ENCODE measurements at places on chromosomes 6 and 20. TPM values are rescaled to one million over a fixed set of nuclear protein-coding genes. Genes with fewer than 3 reads are reported as not detected.

GRCh38 chr6:63246581-63246980, 35.3 kb downstream of the FKBP1C start:
- H3K4me1 ChIP-seq: no peaks in the 10 kb centered on the region
- H3K27me3 ChIP-seq: no peaks in the 10 kb centered on the region
- no peak overlapping the region for H3K27ac ChIP-seq
- DNase-seq: no peak
- no peak overlapping the region for H3K4me3 ChIP-seq
- no peaks in the 10 kb centered on the region for H3K36me3 ChIP-seq

- no peak overlapping the region for H3K27ac ChIP-seq
- no peak for DNase-seq
- H3K36me3 ChIP-seq: no peaks in the 10 kb centered on the region
- H3K4me1 ChIP-seq: no peaks in the 10 kb centered on the region
Measured at GRCh38 chr6:70277470-70277869, 25.4 kb downstream of the COL9A1 start.

GRCh38 chr6:163349696-163350095, 64.8 kb upstream of the QKI start:
- no peaks in the 10 kb centered on the region for H3K36me3 ChIP-seq
- no peak for DNase-seq
- no peaks in the 10 kb centered on the region for H3K27me3 ChIP-seq
- H3K27ac ChIP-seq: no peak overlapping the region
- no peaks in the 10 kb centered on the region for H3K4me1 ChIP-seq

DNA sequence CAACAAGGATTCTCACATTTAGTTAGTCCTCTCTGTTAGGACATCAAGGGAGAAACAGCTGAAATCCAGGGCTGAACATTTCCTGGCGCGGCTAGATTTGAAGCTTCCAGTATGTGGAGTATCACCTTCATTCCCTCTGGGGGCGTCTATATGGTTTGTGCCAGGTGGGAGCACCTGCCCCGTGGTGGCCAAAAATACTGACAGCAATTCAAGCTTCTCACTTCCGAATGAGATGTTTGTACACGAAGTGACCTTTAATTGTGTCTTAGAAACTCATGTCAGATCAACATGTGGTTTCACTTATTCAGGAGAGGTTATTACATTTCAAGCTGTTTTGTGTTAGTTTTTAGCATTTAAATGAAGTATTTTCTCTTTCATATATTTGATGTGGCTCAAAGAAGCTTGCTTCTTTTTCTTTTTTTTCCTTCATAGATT, 67.3 kb upstream of the ZNF217 start:
- DNase-seq: peak; percentile 41
- peaks cover 33% of the 10 kb centered on the region for H3K4me1 ChIP-seq
- H3K27me3 ChIP-seq: no peaks in the 10 kb centered on the region
- H3K36me3 ChIP-seq: no peaks in the 10 kb centered on the region

DNA sequence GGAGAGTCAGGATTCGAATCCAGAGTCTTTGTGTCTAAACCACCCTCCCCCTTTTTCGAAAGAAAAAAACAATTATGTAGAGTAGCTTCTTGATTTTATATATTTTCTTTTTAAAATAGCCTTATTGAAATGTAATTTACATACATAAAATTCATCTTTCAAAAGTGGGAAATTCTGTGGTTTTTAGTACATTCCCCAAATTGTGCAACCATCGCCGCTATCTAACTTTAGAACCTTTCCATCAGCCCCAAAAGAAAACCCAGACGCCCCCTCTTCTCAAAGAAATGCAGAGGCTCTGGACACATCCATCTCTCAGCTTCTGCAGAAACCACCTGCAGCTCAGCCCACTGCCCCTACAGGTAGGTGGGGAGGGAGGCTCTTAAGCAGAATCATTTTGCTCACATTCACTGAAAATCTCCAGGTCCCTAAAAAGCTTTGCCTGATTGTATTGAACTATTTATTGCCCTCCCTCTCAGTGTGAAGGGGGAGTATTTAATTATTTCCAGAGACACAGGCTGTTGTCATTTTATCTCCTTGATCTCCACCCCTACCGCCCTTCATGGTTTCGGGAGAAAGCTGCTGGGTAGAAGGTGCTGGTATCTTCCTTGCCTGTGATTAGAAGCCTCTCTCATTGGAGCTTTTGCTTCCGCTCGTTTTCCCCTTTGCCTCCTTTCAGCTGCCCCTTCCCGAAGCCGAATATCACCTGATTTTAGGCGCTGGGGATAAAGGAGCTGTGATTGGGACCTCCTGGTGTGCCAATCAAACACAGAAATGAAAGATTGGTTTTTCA, 68.7 kb upstream of the KCNG1 start:
- no peak overlapping the region for H3K27ac ChIP-seq
- peaks cover 46% of the 10 kb centered on the region for H3K27me3 ChIP-seq
- DNase-seq: no peak
- peaks cover 2% of the 10 kb centered on the region for H3K4me1 ChIP-seq
- no peaks in the 10 kb centered on the region for H3K36me3 ChIP-seq

- no peak overlapping the region for H3K27ac ChIP-seq
- H3K4me3 ChIP-seq: no peak overlapping the region
- no peak for DNase-seq
- no peaks in the 10 kb centered on the region for H3K4me1 ChIP-seq
Measured at GRCh38 chr6:115618256-115618655, 442.4 kb downstream of the FRK start.

DNA sequence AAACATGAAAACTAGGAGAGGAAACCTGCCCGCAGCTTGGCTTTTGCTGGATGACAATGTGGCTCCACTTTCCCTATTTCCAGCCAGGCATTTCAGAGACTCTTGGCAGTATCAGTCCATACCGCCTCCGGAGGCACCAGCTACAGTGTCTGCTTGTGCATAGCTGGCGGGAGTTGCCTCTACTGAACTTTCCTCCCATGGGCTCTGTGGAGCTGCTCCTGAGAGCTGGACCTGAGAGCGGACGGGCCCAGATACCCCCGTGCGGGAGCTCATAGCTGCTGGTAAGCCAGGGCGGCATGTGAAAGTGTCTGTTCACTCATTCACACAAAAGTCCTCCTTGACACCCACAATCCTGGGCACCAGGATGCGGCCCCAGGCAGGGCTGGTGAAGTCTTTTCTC, 130.3 kb upstream of the PMEPA1 start:
- no peaks in the 10 kb centered on the region for H3K36me3 ChIP-seq
- no peak for DNase-seq
- no peak overlapping the region for H3K4me3 ChIP-seq
- H3K27me3 ChIP-seq: no peaks in the 10 kb centered on the region

DNA sequence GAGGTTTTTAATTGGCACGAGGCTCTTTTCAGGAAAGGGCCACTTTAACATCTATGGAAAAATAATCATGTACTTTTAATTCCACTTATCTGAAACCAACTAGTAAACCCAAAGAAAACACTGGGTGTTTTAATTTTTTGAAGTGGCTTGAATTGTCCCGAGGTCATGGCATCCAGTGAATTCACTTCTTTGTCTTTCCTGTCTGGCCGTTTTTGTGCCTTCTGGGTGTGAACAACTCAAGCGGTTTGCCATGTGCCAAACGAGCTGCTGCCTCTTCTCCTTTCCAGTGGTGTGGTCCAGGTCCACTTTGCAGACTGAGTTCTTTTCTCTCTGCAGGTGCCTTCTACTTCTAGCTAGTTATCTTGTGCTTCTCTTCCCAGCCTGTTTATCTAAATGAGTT, 117.5 kb downstream of the PLCB4 start:
- no peaks in the 10 kb centered on the region for H3K36me3 ChIP-seq
- no peaks in the 10 kb centered on the region for H3K4me1 ChIP-seq
- H3K27ac ChIP-seq: no peak overlapping the region
- H3K27me3 ChIP-seq: no peaks in the 10 kb centered on the region
- H3K4me3 ChIP-seq: no peak overlapping the region

GRCh38 chr6:133977983-133978895, 25.2 kb downstream of the TBPL1 start:
- DNase-seq: no peak
- H3K36me3 ChIP-seq: peaks cover 4% of the 10 kb centered on the region
- H3K4me1 ChIP-seq: peaks cover 8% of the 10 kb centered on the region

- H3K4me3 ChIP-seq: no peak overlapping the region
- no peaks in the 10 kb centered on the region for H3K4me1 ChIP-seq
- H3K36me3 ChIP-seq: no peaks in the 10 kb centered on the region
Measured at GRCh38 chr6:107985701-107986100, 27.7 kb upstream of the SEC63 start.

DNA sequence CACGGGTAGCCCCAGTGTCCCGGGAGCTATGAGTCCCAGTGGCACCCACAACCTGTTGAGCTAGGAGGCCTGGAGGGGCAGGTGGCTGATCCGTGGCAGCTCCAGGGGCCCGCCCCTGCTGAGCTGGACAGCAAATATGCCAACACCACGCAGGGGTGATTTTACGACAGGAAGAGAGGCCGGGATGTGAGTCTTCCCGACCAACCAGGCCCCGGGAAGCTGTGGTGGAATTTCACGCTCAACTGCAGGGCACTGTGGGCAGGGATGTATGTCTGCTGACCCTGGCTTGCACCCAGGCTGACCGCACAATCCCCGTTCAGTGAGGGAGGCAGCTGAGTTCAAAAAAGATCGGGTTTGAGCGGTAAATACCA, 183.9 kb downstream of the ERMARD start:
- H3K4me3 ChIP-seq: no peak overlapping the region
- no peak overlapping the region for H3K27ac ChIP-seq
- no peak for DNase-seq
- H3K4me1 ChIP-seq: no peaks in the 10 kb centered on the region

Gene SLC17A1
- not detected for total RNA-seq

Gene EYS
- not detected for total RNA-seq

Measured in CD4-positive, alpha-beta T cell (primary cell).